ENCODE measurements at places on chromosomes 1 and 21.

DNA sequence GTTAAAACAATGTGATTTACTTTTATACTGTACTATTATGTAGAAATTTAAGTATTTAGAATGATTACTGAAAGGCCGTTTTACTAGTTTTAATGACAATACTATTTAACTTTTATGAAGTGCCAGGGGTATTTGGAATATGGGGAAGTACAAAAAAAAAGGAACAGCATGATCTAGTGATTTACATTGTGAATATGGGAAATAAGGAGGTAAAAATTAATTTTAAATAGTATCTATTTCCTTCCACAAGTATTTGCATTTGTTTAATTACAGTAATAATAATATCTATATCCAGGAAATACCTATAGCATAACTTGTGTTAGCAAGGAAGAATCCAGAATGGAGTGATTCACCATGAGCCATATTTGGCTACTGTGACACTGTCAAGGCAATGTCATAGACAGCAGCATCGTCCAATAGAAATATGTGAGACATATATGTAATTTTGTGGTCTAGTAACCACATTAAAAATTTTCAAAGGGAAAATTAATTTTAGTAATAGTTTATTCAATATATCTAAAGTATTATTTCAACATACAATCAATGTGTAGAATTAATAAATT lies 22.0 kb downstream of the CNST start:
- DNase-seq: no peak

GRCh38 chr21:46182548-46183336 lies 1.5 kb downstream of the SPATC1L start:
- no peak for DNase-seq

- DNase-seq: peak; percentile 21
These were observed 81.4 kb downstream of the RUNX1 start for GRCh38 chr21:34967509-34968289.

GRCh38 chr1:12339396-12339795 lies 109.6 kb downstream of the VPS13D start:
- no peak for DNase-seq

DNA sequence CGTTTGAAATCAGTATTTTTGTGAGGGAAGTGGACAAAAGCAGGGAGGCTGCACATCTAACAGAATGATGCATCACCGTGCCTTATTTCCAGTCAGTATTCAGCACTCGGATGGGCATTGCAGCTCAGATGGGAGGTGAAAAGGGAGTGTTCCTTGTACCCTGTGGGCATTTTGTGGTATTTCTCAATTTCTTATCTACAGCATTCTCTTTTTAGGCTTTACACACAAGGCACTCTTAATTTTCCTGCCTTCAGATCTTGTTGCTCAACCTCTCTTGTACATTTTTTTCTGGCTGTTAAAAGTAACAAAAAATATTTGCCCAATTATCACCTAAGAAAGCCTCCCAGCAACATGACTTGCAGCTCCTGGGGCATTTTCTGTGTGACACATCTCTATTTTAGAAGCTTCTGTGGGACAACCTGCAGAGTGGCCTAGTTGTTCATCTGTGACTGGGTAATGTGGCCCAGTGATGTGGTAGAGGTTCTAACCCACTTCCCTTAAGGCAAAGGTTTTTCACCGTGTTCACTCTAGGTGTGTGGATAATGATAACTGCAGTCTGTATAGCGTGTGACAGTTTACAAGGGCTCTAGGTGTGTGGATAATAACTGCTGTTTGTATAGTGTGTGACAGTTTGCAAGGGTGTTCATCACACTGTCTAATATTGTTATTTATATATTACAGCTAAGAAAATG lies 257.2 kb downstream of the PTGER3 start:
- no peak for DNase-seq
